EH (cell line): ENCODE measurements at places on chromosomes 5 and 9.

- DNase-seq = peak; percentile 45
These were observed 8.6 kb downstream of the HAPLN1 start for GRCh38 chr5:83711982-83712601.

DNA sequence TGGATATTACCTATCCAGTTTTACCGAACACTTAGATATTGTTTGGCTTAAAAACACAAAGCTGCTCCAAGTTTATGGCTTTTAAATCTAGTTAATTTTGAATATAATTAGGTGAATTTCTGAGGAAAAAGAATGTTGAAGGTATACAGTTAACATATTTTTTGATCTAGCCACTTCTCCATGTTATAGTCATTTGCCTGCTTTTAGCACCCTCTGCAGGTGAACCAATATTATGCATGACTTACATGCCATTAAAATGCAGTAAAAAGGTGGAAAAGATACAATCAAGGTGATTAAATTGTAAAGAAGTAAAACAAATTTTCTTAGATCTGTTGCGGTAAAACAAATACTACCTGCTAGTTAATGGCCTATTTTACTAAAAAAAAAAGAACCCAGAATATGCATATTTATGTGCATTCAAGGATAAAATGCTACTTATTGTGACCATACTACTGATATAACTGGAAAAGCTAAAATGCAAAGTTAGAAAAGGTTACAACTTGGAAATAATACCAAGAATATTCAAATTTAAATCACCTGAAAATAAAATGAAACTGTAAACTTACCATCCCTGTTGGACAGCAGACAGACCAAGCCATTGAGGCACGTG lies 132.1 kb downstream of the AP3B1 start:
- peak; percentile 41 for DNase-seq

- DNase-seq = no peak
These were observed 11.2 kb downstream of the GTF3C5 start for GRCh38 chr9:133041958-133042357.

GRCh38 chr9:5868235-5868634 lies 22.5 kb upstream of the MLANA start:
- no peak for DNase-seq

DNA sequence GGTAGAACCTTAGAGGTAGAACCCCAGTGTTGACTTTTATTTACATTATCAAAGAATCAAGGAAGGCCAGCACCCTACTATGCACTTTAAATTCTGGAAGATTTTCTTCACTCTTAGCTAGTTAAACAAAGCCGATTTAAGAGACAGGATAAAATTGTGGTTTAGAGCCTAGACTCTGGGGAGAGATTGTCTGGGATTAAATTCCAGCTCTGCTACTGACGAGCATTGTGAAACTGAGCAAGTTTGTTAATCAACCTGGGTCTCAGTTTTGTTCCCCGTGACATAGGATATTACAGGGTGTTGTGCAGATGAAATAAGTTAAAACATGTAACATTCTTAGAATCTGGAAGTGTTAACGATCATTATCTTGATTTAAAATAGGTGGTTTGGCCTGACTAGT lies 83.5 kb downstream of the FEM1C start:
- DNase-seq = peak; percentile 41

DNA sequence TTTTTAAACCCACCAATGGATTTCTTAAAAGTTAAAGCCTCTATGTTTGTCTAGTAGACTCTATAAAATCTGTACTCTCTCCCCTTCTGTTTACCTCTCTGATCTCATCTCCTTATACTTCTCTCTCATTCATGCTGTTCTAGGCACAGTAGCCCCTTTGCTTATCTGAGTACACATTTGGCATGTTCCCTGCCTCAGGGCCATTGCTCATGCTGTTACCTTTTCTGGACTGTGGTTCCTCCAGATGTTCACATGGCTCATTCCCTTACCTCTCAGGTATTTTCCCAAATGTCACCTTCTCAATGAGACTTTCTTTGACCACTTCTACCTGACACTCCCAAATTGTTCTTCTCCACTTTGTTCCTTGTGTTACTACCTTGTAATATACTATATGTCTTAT lies 176.1 kb downstream of the CWC27 start:
- no peak for DNase-seq

- peak; percentile 77 for DNase-seq
These were observed 798 bp downstream of the REEP5 start for GRCh38 chr5:112921026-112921832.

- no peak for DNase-seq
These were observed 730.0 kb downstream of the MTRR start for GRCh38 chr5:8598996-8599395.

- peak; percentile 82 for DNase-seq
These were observed 2.8 kb upstream of the MYORG start for GRCh38 chr9:34379334-34380033.

GRCh38 chr9:13324988-13325387 lies 45.5 kb upstream of the MPDZ start:
- DNase-seq = no peak

GRCh38 chr5:16639206-16639605 lies 22.4 kb upstream of the RETREG1 start:
- no peak for DNase-seq

- DNase-seq = peak; percentile 45
These were observed 8.8 kb upstream of the IGFBPL1 start for GRCh38 chr9:38432922-38433510.

GRCh38 chr5:54874337-54875021 lies 110.9 kb downstream of the ESM1 start:
- peak; percentile 33 for DNase-seq

DNA sequence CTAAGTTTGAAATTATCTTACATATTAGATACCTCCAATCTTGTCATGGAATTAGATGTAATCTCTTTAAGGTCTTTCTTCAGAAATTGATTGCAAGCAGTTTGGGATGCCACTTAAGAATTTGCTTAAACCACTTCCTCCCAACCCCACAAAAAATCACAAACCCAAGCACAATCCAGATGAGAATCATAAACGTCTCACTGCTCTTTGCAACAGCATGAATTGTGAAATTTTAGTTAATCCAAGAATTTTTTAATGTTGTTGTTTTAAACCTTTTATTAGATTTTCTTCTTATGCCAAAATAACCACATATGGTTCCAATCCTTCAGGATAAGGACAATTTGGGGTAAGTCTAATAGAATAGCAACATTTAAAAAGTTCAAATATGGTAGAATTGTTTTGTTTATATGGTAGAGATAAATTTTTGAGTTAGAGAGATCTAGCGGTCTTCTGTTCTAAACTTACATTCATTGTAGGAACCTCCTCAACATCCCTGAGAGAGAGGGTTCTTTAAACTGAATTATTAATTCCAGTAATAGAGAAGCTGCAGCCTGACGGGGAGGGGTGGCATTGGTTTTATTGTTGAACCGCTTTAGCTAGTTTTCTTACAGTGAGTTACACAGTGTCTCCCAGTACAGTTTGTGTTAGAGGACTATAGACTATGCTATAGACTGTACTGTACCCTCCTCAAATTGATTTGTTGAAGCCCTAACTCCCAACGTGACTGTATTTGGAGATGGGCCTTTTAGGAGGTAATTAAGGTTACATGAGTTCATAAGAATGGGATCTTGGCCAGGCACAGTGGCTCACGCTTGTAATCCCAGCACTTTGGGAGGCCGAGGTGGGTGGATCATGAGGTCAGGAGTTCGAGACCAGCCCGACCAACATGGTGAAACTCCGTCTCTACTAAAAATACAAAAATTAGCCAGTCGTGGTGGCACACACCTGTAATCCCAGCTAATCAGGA lies 24.8 kb upstream of the IL6ST start:
- peak; percentile 86 for DNase-seq

- DNase-seq = no peak
These were observed 162.5 kb upstream of the IER5L start for GRCh38 chr9:129340427-129341170.

DNA sequence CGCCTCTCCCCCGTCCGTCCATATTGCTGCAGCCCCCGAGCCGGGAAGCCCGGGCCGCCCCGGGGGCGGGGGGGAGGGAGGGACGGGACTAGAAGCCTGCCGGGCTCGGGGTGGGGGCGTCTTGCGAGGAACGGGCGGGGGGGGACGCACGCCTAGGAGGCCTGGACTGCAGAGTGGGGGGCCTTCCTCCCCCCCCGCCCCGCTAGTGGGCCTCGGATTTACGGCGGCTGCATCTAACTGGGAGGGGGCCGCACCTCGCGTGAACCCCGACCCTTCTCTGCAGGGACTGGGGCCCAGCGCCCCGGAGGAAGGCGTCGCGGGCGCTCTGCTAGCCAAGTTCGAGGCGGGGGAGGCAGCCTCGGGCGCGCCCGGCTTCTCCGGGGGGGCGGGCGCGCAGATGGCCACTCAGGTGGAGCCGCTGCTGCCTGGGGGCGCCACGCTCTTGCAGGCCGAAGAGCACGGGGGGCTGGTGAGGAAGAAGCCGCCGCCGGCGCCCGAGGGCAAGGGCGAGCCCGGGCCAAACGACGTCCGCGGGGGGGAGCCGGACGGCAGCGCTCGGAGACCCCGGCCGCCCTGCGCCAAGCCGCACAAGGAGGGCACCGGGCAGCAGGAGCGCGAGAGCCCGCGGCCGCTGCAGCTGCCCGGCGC lies at the start of gene LARP1:
LARP1 (plus strand) TSS at position 17 of the 648 bp plus-strand sequence; CDS start at position 398, 381 bp downstream.
- peak; percentile 37 for DNase-seq

GRCh38 chr5:30040488-30041118 lies 1152.9 kb upstream of the CDH6 start:
- peak; percentile 9 for DNase-seq
